IgD-negative memory B cell (primary cell): ENCODE measurements at places on chromosomes 1 and 21. TPM values are rescaled to one million over a fixed set of nuclear protein-coding genes. Genes with fewer than 3 reads are reported as not detected.

The MMEL1 gene
- 5.8 TPM for polyA plus RNA-seq

The PTGFR gene
- not detected for polyA plus RNA-seq

The BEST4 gene
- polyA plus RNA-seq = 0.94 TPM

The TMEM200B gene
- 0.33 TPM for polyA plus RNA-seq

The S100A2 gene
- polyA plus RNA-seq = not detected

The KCNK1 gene
- not detected for polyA plus RNA-seq

The TMPRSS2 gene
- not detected for polyA plus RNA-seq

The REG4 gene
- polyA plus RNA-seq = not detected

The CRP gene
- polyA plus RNA-seq = not detected

The SH2D1B gene
- polyA plus RNA-seq = 0.26 TPM

The MSH4 gene
- 0.10 TPM for polyA plus RNA-seq

The CENPF gene
- 0.29 TPM for polyA plus RNA-seq

The RNF11 gene
- 14.9 TPM for polyA plus RNA-seq

The HTR6 gene
- not detected for polyA plus RNA-seq

The MAP1LC3C gene
- not detected for polyA plus RNA-seq

The DISP3 gene
- polyA plus RNA-seq = not detected

The TNN gene
- not detected for polyA plus RNA-seq

The ZNF436 gene
- polyA plus RNA-seq = 2.5 TPM

The SCAMP3 gene
- 144 TPM for polyA plus RNA-seq

The DPM3 gene
- 83.9 TPM for polyA plus RNA-seq

The THEM4 gene
- 23.6 TPM for polyA plus RNA-seq

The PCP4 gene
- not detected for polyA plus RNA-seq

The USH2A gene
- polyA plus RNA-seq = not detected

The NIPAL3 gene
- polyA plus RNA-seq = 36.3 TPM

The DNAJC28 gene
- polyA plus RNA-seq = 0.21 TPM

The FAM177B gene
- polyA plus RNA-seq = 30.0 TPM

The RNU1-2 gene
- polyA plus RNA-seq = not detected

The RIPPLY3 gene
- polyA plus RNA-seq = not detected

The PDE9A gene
- not detected for polyA plus RNA-seq

The PRMT6 gene
- 12.9 TPM for polyA plus RNA-seq

The TRIM46 gene
- polyA plus RNA-seq = 0.14 TPM

The SPRR2F gene
- polyA plus RNA-seq = not detected

The NUP210L gene
- not detected for polyA plus RNA-seq

The ASAP3 gene
- 0.66 TPM for polyA plus RNA-seq

The CD1B gene
- not detected for polyA plus RNA-seq

The FUCA1 gene
- polyA plus RNA-seq = 14.7 TPM

The OR2T33 gene
- polyA plus RNA-seq = not detected
